Fibroblast of skin of scalp (primary cell): ENCODE measurements at places on chromosomes 5 and 9.

- no peak for DNase-seq
These were observed 77.9 kb downstream of the HMCN2 start for GRCh38 chr9:130343445-130343918.

DNA sequence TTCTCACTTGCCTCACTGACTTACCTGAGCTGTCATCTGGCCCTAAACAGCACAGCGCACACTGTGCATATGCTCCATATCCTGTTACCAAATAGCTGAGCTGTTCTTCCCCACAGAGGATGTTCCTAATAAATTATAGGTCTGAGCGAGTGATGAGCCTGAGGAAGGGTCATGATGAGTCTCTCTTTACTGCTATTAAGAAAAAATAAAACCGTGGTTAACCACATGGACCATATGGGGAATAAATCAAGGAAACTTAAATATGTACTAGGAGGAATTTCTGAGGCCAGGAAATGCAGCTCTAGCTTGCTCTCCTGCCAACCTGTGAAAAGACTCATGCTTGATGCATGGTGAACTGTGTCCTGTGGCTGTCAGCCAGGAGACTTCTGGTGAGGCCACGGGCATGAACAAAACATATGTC lies 424.8 kb upstream of the DMAC1 start:
- DNase-seq, result peak; percentile 62

DNA sequence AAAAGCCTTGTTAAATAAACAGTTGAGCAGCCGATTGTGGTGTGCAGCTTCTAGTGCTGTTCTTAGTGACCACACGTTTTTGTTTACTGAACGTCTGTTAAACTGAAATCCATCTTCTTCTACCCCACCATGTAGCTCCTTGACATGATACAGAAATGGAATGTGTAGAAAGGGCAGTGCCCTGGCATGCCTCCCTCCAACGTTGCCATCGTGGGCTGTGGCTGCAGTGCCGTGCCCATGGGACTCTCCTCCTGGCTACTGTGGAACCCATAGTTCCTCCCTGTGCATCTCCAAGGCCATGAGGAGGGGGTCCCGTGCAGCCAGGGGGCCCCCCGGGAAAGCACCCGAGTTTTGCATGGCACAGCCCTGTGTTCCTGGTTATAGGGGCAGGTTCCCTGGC lies 23.3 kb upstream of the TGFBI start:
- no peak for DNase-seq

GRCh38 chr9:130672933-130673615 lies 8.7 kb downstream of the PRDM12 start:
- peak; percentile 26 for DNase-seq

DNA sequence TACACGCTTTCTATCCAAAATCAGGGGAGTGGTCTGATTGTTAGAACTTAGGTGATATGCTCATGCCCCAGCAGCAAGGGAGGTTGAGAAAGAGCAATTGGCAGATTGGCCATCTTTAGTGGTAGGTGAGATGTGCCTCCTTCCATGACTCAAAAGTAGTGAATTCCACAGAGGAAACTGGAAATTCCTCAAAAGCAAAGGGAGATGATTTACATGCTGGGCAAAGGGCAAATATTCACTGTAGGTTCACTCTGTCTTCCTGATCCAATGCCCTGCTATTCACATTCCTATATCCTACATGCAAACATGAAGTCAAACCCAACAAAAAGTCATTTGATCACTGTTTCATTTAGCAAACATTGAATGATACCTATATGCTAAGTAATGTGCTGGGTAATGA lies 130.1 kb upstream of the ZNF608 start:
- DNase-seq, result no peak

DNA sequence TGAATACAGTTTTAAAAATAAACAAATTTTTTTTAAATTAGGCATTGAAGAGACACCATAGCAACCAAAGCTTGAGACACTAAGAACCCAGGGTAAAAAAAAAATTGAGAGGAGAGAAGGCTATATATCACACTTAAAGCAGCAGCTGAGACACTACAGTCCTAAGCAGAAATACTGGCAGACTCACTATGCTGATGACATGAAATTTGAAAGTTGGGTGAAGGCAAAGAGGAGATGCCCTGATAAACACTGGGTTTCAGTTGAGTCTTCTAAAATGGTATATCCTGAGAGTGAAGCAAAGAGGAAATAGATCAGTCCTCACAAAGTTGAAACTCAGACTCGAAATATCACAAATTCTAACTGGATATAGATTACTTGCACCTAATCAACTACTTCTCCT lies 419.9 kb upstream of the CDH9 start:
- no peak for DNase-seq

DNA sequence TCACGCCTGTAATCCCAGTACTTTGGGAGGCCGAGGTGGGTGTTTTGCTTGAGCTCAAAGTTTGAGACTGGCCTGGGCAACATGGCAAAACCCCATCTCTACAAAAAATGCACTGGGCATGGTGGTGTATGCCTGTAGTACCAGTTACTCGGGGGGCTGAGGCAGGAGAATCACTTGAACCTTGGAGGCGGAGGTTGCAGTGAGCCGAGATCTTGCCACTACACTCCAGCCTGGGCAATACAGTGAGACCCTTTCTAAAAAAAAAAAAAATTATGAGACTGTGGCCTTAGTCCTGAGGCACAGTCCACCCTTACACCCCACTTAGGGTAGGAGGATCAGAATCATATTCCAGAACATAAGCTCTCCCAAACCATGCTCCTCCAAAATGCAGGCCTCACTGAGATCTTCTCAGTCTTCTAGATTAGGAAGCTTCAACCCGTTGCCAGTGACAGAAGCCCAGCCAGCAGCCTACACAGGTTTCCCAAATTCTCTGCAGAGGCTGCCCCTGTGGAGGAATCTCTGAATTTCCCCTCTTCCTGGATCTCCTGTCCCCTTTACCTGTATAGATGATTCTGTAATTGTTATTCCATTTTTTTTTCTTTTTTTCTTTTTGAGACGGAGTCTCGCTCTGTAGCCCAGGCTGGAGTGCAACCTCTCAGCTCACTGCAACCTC lies 77.3 kb downstream of the BASP1 start:
- DNase-seq, result no peak

GRCh38 chr5:124461941-124462340 lies 284.5 kb downstream of the ZNF608 start:
- DNase-seq, result no peak

DNA sequence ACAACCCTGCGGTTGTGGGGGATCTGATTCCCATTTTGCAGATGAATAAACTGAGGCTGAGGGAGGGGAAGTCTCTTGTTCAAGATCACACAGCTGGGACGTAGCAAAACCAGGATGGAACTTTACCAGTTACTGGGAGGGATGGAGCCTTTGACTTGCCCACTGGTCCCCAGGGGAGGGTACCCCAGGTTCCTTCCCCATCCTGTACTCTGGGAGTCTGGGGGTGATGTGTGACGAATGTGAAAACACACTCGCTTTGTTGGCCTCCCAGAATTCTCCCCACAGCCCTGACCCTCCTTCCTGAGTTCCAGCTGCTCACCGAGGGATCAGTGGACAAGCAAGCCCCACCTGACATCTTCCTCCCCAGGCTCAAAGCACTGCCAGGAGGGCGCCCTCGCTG lies 135.1 kb downstream of the NSG2 start:
- DNase-seq, result no peak

- no peak for DNase-seq
These were observed 284.5 kb upstream of the VLDLR start for GRCh38 chr9:2337131-2337530.

- DNase-seq, result peak; percentile 51
These were observed 94.4 kb upstream of the ITGA1 start for GRCh38 chr5:52693280-52693679.

DNA sequence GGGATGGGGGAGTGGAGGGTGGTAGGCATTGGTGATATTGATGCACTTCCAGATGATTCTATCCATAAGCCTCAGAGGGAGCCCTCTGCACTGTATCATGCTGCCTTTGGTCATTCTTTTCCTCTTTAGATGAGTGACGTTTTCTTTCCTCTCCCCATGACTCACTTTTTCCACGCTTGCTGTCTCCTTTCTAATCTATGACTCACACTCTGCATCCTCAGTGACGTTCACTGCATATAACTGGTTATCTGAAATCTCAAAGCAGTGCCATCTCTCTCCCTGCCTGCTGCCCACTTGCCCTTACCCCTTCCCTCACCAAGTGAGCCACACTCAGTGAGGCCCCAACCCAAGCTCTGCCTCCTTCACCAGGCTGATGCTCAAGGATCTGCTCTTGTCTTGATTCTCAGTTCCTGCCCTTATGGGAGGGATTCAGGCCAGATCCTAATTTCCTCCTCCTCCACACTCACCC lies 31.6 kb downstream of the PTGS1 start:
- peak; percentile 96 for DNase-seq

DNA sequence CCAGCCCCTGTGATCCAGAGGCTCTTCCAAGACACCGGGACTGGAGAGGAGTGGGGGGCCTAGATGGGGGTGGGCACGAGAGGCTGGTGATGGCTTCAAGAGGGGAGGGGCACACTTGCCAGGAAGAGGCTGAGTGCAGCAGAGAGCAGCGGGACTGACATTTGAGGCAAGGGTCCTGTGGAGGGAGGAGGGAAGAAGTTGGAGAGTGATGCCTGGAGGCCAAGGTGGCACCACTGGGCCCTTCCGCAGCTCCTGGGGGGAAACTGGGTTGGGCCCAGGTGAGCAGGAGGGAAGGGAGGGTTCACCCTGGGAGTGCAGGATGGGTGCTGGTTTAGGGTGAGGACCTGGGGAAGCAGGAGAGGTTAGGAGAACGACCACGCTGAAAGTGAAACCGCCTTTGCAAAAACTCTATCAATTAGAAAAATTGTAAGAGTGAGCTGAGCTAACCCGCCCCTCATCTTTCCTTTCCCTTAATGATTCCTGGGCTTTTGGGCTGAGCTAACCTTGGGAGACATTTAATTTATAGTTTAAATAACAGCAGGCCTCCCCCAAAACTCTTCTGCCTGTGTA lies 26.2 kb downstream of the ABO start:
- DNase-seq, result no peak

DNA sequence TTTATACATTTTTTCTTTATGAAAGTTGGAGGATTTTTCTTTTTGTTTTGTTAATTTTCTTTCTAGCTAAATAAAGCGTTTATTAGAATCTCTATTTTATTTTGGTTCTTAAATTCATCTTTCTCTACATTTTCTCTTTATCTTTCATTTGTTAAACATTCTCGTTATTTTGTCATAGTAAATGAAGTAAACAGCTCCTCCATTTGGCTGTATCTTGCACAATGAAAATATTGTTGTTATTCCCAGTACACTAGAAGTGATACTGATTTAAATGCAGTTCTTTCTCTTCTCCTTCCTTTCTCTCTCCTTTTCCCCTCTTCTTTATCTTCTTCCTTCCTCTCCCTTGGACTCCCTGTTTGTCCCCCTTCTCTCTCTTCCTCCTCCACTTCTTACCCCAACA lies 88.8 kb downstream of the FER start:
- DNase-seq, result no peak

DNA sequence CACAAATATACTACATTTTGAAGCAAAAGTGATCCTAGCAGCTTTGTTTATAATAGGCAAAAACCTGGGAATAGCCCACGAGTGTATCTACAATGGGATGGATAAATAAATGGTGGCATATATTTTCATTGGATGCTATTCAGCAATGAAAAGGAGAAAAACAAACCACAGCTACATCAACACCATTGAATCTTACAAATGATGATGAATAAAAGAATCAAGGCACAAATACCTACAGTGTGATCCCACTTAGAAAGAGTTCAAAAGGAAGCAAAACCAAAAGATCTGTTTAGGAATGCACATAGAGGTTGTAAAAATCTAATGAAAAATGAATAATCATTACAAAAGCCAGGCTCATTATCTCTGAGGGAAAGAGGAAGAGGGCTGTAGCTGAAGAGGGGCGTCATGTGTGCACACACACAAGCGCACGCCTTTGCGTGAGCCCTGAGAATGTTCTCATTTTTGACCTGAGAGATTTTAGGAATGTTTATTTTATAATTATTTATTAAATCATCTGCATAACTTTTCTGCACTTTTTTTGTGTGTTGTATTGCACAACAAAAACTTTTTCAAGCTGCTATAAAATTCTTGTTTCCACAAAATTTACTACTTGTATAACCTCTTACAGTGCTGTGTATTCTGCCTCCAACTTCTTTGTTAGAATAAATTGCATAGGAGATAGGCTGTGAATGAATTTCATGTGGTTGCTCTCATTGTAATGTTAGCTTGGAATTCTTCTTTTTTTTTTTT lies 5.9 kb upstream of the RHOBTB3 start:
- DNase-seq, result peak; percentile 45

DNA sequence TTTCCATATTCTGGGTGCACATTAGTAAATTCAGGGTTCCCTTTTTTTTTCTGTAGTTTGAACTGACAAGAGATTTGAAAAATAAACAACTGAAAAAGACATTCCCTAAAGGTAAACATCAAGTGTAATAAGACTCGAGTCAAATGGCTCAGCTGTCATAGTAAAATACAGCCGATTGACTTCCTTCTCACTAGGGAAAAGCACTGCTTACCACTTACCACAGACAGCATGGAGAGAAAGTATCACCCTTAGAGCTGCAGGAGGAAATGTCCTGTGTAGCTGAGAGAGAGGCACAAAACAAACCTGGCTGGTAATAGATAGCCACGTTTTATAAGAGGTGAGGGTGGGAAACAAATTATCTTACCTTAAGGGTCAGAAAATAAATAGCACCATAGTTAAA lies 12.1 kb upstream of the DMAC1 start:
- no peak for DNase-seq

- no peak for DNase-seq
These were observed 89.0 kb downstream of the DCP2 start for GRCh38 chr5:113065626-113066025.

DNA sequence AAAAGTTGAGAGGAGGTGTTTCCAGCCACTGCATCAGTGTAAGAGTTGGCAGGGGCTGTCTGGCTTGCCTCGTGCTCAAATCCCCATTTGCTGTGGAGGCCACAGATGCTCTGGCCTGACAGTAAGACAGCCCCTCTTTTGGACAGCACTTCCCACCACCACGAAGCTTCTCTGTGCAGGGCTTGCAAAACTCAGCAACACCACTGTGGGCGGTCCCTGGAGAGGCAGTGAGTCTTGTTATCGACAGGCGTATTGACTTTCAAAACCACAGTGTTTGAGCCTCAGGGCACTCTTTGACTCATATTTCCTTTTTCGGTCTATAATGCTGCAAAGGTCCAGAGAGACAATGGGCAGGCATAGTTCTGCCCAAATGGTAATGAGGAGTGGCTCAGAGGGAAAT lies 539.5 kb downstream of the EBF1 start:
- DNase-seq, result peak; percentile 61

- DNase-seq, result no peak
These were observed 157.1 kb upstream of the MPDZ start for GRCh38 chr9:13436591-13436990.

DNA sequence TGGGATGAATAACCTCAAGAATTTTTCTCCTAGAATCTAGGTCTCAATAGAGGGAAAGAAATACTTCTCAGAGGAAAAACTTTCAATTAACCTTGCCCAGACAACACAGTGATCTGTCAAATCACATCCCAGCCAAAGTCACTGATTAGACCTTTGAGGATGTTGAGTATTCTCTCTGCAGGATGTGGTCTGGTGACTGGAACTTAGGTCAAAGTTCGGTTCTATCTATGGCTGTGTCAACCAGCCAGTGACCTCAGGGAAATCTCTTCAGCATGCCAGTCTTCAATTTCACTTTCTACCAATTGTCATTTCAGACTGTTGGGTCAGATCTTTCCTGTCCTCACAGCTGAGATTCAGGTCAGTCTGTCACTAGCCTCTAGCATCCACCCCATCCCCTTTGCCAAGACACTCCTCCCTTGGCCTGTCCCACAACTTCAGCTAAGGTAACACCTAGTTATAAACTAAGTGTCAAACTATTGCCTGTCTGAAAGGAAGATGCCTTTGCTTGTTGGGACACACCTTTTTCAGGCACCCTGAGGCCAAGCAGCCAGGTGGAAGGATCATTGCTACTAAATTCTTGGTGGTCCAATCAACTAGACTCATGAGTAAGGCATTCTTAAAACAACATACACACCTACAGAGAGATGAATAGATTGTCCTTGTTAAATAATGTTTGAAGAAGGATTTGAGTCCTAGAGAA lies 156.3 kb upstream of the FST start:
- DNase-seq, result no peak
